ENCODE measurements at places on chromosomes 3 and 15.
A peak's percentile ranks its signal among the peaks of the same experiment; 100 is the strongest.

GRCh38 chr15:28106294-28107110 lies 7.4 kb upstream of the OCA2 start:
- no peak for DNase-seq

DNA sequence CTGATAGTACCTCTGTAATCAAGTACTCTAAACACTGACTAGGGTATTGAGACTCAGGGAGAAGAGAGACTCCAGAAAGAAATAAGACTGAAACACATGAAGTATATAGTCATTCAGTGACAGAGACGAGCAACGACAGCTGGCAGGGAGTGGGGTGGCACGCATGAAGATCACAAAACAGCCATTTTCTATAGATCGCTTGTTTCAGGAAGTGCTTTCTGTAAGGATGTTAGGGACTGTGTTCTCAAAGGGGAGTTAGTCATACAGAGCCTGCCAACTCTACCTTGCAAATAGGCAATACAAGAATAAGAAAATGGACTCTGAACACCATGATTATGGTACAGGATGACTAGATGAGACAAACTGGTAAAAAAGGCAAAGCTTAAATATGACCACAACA lies 139.5 kb downstream of the TBL1XR1 start:
- DNase-seq, result peak; percentile 42

- DNase-seq, result no peak
Observed at GRCh38 chr3:123076496-123077418, 9.9 kb downstream of the PDIA5 start.

DNA sequence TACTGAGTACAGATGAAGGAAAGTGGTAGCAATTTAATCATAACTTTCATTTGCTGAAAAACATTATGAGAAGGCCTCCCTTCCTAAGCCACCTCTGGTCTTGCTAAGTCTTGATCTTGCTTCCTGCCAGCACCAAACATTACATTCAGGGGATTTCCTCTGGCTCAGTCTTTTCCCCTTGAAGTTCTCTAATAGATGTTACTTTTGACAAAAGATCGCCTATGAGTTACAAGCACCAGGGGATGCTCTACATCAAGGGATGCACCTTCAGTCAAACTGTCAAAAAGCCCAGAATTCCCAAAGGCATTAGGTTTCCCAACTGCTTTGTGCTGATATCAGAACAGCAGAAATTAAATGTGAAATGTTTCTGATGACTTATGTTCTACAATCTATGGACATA lies 47.3 kb downstream of the AQP9 start:
- no peak for DNase-seq

All from activated CD8-positive, alpha-beta T cell treated with anti-CD3 and anti-CD28 coated beads, Interleukin-2, amount 10 ng/mL, durations not matched to agents 7 days and 5 days (primary cell).